Right atrium auricular region (tissue), 2 donors: ENCODE measurements at places on chromosomes 1 and 21.

- DNase-seq, result no peak
- no peak overlapping the region for H3K4me3 ChIP-seq
- H3K4me1 ChIP-seq, result no peaks in the 10 kb centered on the region
- no peaks in the 10 kb centered on the region for H3K27me3 ChIP-seq
- no peak overlapping the region for H3K27ac ChIP-seq
Measured at GRCh38 chr1:213089924-213090677, 39.1 kb downstream of the RPS6KC1 start.

DNA sequence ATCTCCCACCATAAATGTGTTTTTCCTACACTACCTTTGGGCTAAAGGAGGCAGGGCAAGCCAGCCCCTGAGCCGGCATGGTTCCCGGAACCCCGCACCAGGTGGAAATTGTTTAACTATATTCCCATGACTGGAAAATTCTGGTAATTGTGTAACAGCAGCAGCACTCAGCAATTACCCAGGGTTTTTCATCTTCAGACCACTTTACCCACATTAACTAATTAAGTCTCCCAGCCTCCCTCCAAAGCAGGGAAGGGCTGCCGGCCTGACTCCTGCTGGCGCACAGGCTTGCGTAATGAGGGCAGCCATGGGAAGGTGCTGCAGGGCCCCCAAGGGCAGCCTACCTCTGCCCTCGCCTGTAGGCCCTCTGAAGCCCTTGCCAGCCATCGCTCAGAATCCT lies 140.7 kb upstream of the VAMP3 start:
- H3K27ac ChIP-seq, result no peak overlapping the region
- H3K4me3 ChIP-seq, result no peak overlapping the region
- DNase-seq, result no peak
- peaks cover 14% of the 10 kb centered on the region for H3K4me1 ChIP-seq

DNA sequence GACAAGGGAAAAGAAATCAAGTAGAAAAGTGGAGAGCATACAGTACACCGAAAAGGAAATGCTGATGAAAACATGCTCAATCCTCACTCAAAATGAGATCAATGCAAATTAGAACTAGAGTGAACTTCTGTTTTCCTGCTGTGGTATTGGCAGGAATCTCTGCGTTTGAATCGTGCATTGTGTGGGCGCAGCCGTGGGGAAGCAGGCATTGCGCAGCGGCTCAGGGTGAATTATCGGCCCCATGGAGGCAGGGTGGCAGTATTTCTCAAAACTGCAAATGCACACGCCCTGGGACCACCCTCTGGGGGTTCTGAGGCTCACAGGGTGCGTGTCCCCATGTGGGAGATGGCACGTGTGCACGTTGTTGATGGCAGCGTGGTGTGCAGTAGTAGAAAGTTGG lies 140.6 kb downstream of the PEX14 start:
- DNase-seq, result no peak
- peaks cover 4% of the 10 kb centered on the region for H3K36me3 ChIP-seq
- H3K4me3 ChIP-seq, result no peak overlapping the region
- H3K4me1 ChIP-seq, result no peaks in the 10 kb centered on the region

- no peaks in the 10 kb centered on the region for H3K4me1 ChIP-seq
- no peak for DNase-seq
- no peaks in the 10 kb centered on the region for H3K27me3 ChIP-seq
- H3K27ac ChIP-seq, result no peak overlapping the region
- H3K4me3 ChIP-seq, result no peak overlapping the region
Measured at GRCh38 chr1:205025239-205025638, 17.8 kb upstream of the CNTN2 start.

DNA sequence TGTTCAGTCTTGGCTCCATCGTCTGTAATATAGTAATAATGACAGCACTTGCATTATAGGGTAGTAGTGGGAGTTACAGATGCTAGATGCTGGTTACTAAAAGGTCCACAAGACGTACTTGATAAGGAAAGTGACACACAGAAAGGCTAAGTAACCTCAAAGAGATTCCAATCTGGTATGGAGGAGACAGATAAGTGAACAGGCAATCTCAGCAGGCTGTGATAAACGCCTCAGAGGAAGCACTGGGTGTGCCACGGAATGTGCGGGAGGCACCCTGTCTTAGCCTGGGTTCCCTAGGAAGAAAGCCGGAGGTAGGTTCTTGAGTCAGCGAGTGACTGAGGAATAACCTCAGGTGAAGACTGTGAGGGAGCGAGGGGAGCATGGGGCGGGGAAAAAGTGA lies 4.6 kb upstream of the CTPS1 start:
- peaks cover 6% of the 10 kb centered on the region for H3K4me1 ChIP-seq
- H3K27me3 ChIP-seq, result no peaks in the 10 kb centered on the region
- no peak overlapping the region for H3K4me3 ChIP-seq
- no peak for DNase-seq
- no peaks in the 10 kb centered on the region for H3K36me3 ChIP-seq

GRCh38 chr1:184851822-184852746 lies 97.4 kb upstream of the EDEM3 start:
- peaks cover 11% of the 10 kb centered on the region for H3K36me3 ChIP-seq
- no peak overlapping the region for H3K4me3 ChIP-seq
- DNase-seq, result no peak
- H3K27ac ChIP-seq, result no peak overlapping the region
- H3K4me1 ChIP-seq, result no peaks in the 10 kb centered on the region

GRCh38 chr1:10671622-10672342 lies 124.7 kb downstream of the CASZ1 start:
- H3K27ac ChIP-seq, result peak overlapping the region; percentile 61
- no peaks in the 10 kb centered on the region for H3K36me3 ChIP-seq
- no peak overlapping the region for H3K4me3 ChIP-seq
- no peaks in the 10 kb centered on the region for H3K27me3 ChIP-seq
- DNase-seq, result no peak
- H3K4me1 ChIP-seq, result peaks cover 97% of the 10 kb centered on the region

DNA sequence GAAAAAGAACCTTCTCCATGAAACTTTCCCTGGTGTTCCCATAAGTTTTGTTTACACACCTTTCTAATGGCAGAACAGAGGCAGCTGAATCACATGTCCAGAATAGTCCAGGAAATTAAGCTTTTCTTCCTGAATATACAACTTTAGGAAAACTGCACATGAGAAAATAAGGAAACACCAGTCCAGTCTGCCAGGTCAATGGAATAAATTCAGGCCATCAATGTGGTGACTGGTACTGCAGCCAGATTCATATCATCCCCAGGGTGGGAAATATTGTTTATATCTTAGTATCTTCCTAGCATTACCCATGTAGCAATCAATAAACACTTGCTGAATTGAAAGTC lies 6.7 kb upstream of the FBXO28 start:
- H3K27ac ChIP-seq, result no peak overlapping the region
- H3K27me3 ChIP-seq, result no peaks in the 10 kb centered on the region
- no peak for DNase-seq
- no peaks in the 10 kb centered on the region for H3K36me3 ChIP-seq

DNA sequence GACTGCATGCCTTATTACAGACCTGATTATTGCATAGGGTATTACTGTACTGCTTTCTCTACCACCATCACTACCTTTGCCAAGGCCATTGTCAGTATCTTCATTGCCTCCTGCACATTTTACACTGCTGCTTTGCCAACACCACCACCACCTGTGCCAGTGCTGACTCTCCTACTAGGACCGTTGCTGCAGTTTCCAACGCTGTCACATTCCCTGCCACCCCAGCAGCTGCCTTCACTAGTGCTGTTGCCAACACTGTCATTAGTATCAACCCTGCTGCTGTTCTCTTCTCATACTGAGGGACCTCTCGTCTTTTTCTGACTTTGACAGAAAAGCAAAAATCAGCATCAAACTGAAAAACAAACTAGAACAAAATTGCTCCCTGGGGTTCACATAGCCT lies 394.9 kb upstream of the B3GALT2 start:
- no peaks in the 10 kb centered on the region for H3K4me1 ChIP-seq
- DNase-seq, result no peak
- no peaks in the 10 kb centered on the region for H3K27me3 ChIP-seq
- H3K36me3 ChIP-seq, result no peaks in the 10 kb centered on the region
- no peak overlapping the region for H3K27ac ChIP-seq

- H3K4me1 ChIP-seq, result no peaks in the 10 kb centered on the region
- no peak overlapping the region for H3K27ac ChIP-seq
- H3K27me3 ChIP-seq, result no peaks in the 10 kb centered on the region
- no peaks in the 10 kb centered on the region for H3K36me3 ChIP-seq
Measured at GRCh38 chr21:34807881-34808568, 139.2 kb downstream of the CLIC6 start.

DNA sequence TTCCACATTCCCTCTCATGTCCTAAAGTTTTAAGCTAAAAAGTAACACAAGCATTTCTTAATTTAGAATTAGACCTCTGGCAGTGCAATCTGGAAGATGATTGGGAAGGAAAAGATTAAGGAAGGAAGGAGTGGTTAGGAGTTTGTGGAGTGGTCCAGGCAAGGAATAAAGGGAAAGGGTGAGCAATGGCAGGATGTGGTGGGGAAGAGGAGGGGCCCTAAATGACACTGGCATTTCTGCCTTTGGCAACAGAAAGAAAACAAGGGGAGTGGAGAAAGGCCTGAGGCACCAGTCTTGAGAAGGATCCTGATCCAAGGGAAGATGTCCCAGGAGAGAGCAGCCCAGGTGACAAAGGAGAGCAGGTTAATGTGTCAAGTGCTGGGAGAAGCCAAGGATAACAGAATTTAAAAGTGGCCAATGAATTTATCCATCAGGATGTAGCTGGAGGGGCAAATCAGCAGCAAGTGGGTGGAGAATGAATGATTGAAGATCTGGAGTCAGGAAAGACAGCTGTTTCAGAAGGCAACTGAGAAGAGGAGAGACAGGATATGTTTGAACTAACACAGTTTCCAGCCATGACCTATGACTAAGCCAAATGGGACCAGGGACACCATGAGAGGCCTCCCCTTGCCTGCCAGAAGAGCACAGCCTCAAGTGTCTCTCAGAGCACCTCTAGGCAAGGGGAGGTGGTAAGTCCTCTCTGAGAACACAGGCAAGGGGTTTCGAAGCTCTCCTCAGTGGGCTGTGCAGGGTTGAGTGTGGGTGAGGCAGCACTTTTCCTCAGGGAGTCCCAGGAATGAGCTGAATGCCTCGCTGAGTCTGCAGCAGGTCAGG lies 20.9 kb upstream of the LY9 start:
- no peak for DNase-seq
- no peak overlapping the region for H3K27ac ChIP-seq
- no peaks in the 10 kb centered on the region for H3K27me3 ChIP-seq
- no peaks in the 10 kb centered on the region for H3K4me1 ChIP-seq

DNA sequence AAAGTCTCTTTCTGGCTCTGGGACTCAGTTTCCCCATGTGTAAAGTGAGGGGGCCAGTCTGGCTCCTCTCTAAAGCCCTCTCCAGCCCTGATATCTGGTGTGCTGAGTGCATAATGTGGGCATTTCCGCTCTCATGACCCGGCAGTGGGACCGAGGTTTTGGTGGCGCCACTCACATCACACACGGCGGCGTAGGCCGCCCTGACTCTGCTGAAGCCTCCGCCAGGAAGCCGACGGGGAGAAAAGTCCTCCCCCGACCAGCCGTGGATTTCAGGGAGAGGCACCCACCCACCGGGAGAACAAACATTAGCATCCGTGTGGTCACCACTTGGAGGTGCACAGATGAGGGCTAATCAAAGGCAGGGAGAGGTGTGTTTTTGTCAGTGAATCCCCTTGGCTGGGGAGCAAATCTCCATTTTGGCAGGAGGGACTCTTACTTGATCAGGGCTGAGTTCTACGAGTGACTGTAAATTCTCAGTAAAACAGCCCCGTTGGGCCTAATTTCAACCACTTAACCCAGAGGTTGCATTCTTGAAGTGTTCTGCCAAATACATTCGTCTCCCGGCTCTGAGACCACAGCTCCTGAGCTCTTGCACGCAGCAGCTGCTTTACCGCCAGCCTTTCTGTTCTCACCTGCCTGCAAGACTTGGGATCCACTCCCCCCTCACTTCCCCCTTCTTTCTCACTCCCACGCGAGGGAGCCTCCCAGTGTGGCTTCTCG lies 118.2 kb downstream of the FOXD2 start:
- no peak overlapping the region for H3K27ac ChIP-seq
- no peak for DNase-seq
- H3K36me3 ChIP-seq, result no peaks in the 10 kb centered on the region
- H3K27me3 ChIP-seq, result peaks cover 4% of the 10 kb centered on the region
- H3K4me1 ChIP-seq, result no peaks in the 10 kb centered on the region
- H3K4me3 ChIP-seq, result no peak overlapping the region

DNA sequence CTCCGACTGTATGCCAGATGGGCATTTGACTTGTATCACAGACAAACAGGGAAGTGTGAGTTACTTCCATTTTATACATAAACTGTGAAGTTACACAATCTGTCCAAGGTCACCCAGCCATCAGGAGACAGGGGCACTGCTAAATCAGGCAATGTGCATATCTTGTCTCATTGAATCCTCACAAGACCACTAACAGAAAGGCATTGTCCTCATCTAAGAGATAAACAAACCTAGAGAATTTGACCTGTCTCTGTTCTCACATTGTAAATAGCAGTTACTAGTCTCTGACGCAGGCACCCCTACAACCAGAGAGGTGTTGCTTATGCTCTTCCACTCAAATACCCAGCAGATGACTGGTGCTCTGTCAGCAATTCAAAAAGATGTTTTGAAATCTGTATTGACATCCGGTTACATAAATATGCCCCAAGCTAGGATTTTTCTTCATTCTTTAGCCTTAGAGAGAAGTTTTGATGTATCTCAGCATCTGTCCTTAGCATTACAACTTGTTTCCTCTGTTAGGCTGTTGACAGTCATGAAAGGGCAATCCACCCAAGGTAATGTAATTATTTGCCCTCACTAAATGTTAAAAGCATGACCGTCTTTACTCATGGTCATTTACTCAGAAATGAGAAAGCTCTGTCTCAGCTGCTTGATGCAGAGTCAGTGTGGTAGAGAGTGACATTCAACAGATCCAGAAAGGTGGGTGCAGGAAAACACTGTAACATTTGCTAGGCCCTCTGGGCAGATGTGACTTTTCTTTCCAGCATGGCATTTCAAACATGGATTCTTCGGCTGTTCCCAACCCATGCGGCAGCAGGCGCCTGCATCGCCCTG lies 51.9 kb upstream of the ZNF326 start:
- H3K27me3 ChIP-seq, result no peaks in the 10 kb centered on the region
- H3K4me3 ChIP-seq, result no peak overlapping the region
- H3K27ac ChIP-seq, result no peak overlapping the region

- no peaks in the 10 kb centered on the region for H3K27me3 ChIP-seq
- peaks cover 14% of the 10 kb centered on the region for H3K4me1 ChIP-seq
- no peaks in the 10 kb centered on the region for H3K36me3 ChIP-seq
- no peak overlapping the region for H3K4me3 ChIP-seq
- no peak overlapping the region for H3K27ac ChIP-seq
Measured at GRCh38 chr21:33059380-33059841, 10.5 kb upstream of the OLIG1 start.

DNA sequence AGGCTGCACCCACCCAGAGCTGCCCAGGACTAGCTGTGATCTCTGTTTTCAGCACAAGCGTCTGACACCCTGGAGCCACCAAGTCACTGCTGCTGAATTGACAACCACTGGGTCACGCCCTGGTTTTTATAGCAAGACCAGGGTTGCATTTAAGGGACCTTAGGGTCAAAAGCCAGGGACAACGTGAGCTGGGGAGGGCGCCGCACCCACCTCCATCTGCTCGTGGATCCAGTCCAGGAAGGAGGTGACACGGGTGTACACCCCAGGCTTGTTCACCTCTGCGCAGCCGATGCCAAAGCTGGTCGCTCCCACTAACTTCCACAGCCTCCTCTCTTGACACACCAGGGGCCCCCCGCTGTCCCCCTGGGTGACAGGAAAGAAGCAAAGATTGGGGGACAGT lies 9.2 kb upstream of the TFF1 start:
- DNase-seq, result no peak
- no peaks in the 10 kb centered on the region for H3K27me3 ChIP-seq
- H3K36me3 ChIP-seq, result no peaks in the 10 kb centered on the region
- H3K4me1 ChIP-seq, result no peaks in the 10 kb centered on the region
- H3K4me3 ChIP-seq, result no peak overlapping the region

GRCh38 chr1:213391445-213391844 lies 340.4 kb downstream of the RPS6KC1 start:
- no peak for DNase-seq
- no peaks in the 10 kb centered on the region for H3K36me3 ChIP-seq
- no peaks in the 10 kb centered on the region for H3K4me1 ChIP-seq
- no peaks in the 10 kb centered on the region for H3K27me3 ChIP-seq
